ENCODE measurements at places on chromosomes 3 and 15.

DNA sequence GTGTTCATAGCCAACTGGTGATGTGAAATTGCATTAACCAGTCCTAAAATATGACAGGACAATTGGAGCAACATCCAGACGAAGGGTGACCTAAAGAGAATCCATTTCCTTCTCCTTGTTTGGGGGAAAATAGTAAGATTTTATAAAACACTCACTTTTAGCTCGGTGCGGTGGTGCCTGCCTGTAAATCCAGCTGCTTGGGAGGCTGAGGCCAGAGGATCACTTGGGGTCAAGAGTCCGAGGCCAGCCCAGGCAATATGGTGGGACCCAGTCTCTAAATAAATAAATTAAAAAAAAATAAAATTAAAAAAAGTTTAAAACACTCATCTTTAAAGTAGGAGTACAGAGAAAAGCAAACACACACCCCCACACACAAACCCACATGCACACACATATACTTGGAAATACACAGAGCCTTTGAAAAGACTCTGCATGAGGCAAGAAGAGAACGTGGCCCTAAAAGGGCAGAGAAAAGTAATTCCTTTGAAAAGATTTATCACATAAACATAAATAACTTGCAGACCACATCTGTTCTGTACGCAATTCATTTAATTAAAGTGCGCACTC is 14.1 kb upstream of the LOXL1 start:
- DNase-seq = no peak

GRCh38 chr15:52716536-52716935 is 37.3 kb upstream of the ATOSA start:
- DNase-seq = no peak

DNA sequence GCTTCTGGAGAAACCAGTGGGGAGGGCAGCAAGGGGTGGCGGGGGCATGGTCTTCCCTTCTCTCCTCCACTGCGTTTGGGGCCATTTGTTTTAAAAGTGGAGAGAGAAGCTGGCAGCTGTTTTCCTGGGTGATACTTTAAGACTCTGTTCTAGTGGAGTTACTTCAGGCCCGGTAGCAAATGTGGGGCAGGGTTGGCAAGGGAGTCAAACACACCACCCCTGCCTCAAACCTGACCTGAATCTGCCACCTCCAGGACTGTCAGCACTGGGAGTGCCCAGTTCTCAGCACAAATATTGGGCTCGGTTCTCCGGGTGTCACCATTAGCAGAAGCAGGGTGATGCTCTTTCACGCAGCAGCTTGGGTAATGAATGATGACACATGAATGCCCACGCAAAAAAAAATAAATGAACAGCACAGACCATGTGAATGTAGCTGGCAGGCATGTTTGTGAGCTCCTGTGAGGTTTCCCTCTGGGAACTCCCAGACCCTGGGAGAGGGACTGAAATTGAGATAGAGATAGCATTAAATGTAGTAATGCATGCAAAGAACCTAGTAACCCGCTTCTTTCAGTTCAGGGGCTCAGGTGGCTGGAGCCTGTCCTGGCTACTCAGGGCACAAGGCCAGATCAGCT is 424.0 kb downstream of the MCTP2 start:
- DNase-seq = no peak

GRCh38 chr15:85379403-85380131 is 836 bp upstream of the AKAP13 start:
- DNase-seq = no peak

- no peak for DNase-seq
Measured at GRCh38 chr3:8307545-8308110, 194.0 kb upstream of the LMCD1 start.

- DNase-seq = no peak
Measured at GRCh38 chr3:86416334-86416733, 574.6 kb downstream of the VGLL3 start.

DNA sequence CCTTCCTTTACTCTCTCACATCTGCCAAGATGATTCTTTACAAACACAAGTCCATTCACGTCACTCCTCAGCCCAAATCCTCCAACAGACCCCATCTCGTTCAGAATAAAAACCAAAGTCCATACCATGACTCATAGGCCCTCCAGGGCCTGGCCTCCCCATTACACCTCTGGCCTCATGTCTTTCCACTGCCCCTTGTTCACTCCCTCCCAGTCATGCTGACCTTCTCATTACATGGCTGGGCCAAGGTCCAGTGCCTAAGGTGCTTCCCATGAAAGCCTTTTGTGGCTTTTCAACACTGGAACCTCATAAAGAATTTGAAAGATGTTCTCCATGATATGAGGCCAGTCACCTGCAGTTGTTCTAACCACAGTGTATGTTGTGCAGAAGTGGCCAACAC is 44.5 kb downstream of the NEK10 start:
- DNase-seq = no peak

- no peak for DNase-seq
Measured at GRCh38 chr15:68526269-68526668, 52.5 kb upstream of the CORO2B start.

DNA sequence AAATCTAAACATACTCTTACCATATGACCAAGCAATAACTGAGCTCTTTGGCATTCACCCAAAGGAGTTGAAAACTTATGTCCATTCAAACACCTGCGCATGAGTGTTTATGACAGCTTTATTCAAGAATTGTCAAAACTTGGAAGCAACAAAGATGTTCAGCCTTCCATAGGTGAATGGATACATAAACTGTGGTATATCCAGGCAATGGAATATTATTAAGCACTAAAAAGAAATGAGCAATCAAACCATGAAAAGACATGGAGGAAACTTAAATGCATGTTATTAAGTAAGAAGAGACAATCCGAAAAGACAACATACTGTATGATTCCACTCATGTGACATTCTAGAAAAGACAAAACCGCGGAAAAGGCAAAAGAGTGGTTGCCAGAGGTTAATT is 312.0 kb upstream of the TMC3 start:
- DNase-seq = no peak

DNA sequence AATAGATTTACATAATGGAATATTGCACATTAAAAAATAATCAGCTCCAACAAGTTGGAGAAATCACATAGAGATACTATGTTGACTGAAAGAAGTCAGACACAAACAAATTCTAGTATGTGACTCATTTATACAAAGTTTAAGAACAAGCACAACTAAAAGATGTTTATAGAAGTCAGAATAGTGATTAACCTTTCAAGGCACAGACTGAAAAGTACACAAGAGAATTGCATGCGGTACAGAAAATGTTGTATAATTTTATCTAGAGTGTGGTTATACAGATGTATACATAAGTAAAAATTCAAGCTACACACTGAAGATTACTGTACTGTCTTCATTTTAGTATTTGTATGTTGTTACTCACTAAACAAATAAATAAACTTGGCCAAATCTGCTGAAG is 19.3 kb upstream of the ATOSA start:
- DNase-seq = no peak

GRCh38 chr3:195906865-195907683 is 1.3 kb downstream of the TNK2 start:
- DNase-seq = peak; percentile 51
